Left lung (tissue), 14 donors: ENCODE measurements at places on chromosomes 6 and 20. TPM values are rescaled to one million over a fixed set of nuclear protein-coding genes. Genes with fewer than 3 reads are reported as not detected.

Gene HSPA12B
- total RNA-seq: 14.6 TPM

- H3K27me3 ChIP-seq: no peaks in the 10 kb centered on the region
- H3K4me1 ChIP-seq: peaks cover 16% of the 10 kb centered on the region
- no peak overlapping the region for H3K4me3 ChIP-seq
- H3K36me3 ChIP-seq: no peaks in the 10 kb centered on the region
These were observed 81.6 kb downstream of the EPB41L2 start for GRCh38 chr6:130981409-130981808.

DNA sequence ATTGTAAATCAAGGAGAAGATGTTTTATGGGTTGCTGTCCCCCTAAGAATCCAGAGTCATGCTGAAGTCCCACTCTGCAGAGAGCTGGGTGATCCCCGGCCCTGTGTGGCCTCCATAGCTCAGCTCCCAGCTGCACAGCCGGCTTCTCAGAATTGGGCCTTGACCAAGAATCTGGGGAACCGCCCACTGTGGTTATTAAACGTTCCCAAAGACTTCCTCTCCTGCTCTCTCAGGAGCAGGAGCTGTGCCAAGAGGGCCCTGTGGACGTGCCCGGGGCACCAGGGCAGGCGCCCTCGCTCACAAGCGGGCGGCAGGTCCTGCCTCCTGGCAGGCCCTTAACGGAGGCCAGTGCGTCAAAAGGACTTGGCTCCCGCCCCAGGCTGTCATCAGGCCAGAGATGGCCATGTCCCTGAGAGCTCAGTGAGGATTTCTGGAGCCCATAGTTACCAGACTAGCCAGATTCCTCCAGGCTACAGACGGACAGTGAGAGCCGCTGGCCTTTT is 30.4 kb downstream of the ZC3H12D start:
- H3K4me3 ChIP-seq: no peak overlapping the region
- H3K27me3 ChIP-seq: peaks cover 22% of the 10 kb centered on the region
- H3K27ac ChIP-seq: peak overlapping the region; percentile 72
- no peaks in the 10 kb centered on the region for H3K36me3 ChIP-seq

- H3K36me3 ChIP-seq: no peaks in the 10 kb centered on the region
- peaks cover 66% of the 10 kb centered on the region for H3K27me3 ChIP-seq
- H3K4me1 ChIP-seq: no peaks in the 10 kb centered on the region
- DNase-seq: no peak
These were observed 16.9 kb upstream of the FOXC1 start for GRCh38 chr6:1592852-1593251.

DNA sequence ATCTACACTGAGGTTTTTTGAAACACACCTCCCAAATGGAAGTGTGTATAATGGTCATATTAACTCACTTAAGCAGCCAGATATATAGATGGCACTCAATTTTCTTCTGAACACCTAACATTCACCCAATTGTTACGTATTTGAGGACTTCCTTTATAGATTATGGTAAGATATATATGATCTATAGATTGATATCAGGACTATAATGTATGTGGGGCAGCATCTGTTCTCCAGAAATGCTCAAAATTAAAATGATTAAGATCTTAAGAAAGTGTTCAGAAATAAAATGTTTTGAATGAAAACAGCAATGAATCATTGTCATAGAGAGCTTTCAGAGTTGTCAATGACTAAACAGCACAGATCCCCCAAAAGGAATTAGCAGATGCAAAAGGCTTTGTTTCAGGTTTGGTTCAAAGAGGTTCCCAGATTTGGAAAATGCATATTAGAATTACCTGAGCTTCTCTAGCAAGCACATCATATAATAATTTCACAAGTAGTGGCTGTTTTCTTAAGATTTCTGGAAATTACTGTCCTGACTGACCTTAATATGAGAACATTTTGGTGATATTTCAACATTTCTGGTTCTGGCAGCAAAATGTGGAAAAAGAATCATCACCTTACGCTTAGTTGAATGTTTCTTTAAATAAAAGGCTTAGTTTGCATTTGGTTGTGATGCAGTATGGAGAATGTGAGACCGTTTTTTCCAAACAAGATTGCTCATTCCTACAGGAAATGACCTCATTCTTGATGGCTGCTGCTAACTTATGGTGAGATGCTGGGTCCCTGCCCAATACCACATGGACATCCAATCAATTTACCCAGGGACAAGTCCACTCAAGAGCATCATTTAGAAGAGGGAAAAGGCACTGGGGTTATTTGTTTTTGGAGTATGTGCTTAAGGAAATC is 31.5 kb downstream of the TRAF3IP2 start:
- peaks cover 83% of the 10 kb centered on the region for H3K36me3 ChIP-seq
- peaks cover 8% of the 10 kb centered on the region for H3K4me1 ChIP-seq
- H3K4me3 ChIP-seq: no peak overlapping the region
- H3K27ac ChIP-seq: peak overlapping the region; percentile 82

DNA sequence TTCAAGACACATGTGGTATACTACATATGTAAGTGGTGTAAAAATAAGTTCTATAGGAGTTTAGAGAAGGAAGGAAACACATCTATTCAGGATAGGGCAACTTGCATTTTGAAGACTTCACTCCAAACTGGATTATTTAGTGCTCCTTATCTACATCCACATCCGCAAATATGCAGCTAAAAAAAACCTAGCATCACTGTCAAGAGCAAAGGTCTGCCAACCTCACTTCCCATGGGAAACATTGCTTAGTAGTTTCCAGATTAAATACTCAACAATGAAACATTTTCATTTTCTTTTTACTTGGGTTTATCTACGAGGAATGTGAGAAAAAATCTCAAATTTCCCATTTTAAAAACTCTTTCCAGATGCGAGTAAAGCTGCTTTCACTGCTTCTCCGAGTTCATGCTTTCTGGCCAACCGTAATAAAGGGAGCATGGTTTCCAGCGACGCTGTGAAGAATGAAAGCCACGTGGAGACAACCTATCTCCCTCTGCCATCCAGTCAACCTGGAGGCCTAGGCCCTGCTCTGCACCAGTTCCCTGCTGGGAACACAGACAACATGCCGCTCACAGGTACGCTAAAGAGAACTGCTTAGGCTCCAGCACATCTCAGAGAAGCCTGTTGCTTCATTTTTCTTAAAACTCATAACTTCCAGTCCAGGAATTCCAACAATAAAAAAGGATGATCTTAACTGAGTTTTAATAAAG is 48.2 kb downstream of the RFX6 start:
- no peaks in the 10 kb centered on the region for H3K27me3 ChIP-seq
- no peaks in the 10 kb centered on the region for H3K36me3 ChIP-seq
- no peaks in the 10 kb centered on the region for H3K4me1 ChIP-seq
- H3K27ac ChIP-seq: no peak overlapping the region
- H3K4me3 ChIP-seq: no peak overlapping the region
- no peak for DNase-seq
